ENCODE measurements at places on chromosomes 2 and 18.

GRCh38 chr2:26575836-26576564 lies 65.2 kb downstream of the CIB4 start:
- DNase-seq = no peak

DNA sequence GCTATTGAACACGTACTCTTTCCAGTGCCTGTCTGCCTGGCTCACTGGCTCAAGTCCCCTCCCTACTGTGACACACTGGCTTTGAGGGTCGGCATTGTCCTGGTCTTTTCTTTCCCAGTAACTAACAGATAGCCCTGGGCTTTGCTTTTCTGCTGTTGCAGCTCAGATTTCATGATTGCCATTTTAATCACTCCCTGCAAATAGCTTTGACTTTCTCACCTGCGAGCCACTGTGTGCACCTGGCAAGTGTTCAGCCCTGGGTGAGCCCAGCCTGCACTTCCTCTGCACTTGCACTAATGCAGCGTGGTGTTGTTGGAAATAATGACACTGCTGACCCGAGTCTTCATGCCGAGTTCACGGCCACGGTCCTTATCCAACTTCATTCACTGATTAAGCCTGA lies 52.9 kb downstream of the DCDC2C start:
- DNase-seq = no peak

- DNase-seq = no peak
Measured at GRCh38 chr2:219998714-219999227, 371.3 kb downstream of the SLC4A3 start.

GRCh38 chr18:3089579-3089978 lies 76.6 kb upstream of the LPIN2 start:
- no peak for DNase-seq

GRCh38 chr2:65638443-65638842 lies 206.0 kb upstream of the SPRED2 start:
- no peak for DNase-seq

GRCh38 chr2:59963157-59963556 lies 590.3 kb downstream of the BCL11A start:
- DNase-seq = no peak

GRCh38 chr2:207291625-207292252 lies 126.0 kb upstream of the KLF7 start:
- DNase-seq = no peak

DNA sequence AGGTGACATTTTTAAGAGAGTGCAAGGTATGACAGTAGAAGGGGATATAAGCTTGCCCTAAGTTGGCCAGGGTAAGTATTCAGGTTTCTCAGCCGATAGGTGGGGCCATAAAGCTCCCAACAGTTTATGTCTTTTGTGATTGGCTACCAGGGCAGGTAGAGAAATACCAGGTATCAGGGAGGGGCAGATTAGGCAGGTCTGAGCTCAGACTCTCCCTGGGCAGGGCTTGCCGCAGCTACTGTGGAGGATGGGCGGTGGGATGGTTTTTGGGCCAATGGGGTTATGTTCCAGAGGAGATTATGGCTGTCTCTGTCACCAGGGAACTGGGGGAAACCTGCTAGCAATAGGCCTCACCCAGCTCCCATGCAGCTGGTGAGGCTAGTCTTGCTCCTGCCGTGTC lies 211.6 kb downstream of the PTH2R start:
- no peak for DNase-seq

DNA sequence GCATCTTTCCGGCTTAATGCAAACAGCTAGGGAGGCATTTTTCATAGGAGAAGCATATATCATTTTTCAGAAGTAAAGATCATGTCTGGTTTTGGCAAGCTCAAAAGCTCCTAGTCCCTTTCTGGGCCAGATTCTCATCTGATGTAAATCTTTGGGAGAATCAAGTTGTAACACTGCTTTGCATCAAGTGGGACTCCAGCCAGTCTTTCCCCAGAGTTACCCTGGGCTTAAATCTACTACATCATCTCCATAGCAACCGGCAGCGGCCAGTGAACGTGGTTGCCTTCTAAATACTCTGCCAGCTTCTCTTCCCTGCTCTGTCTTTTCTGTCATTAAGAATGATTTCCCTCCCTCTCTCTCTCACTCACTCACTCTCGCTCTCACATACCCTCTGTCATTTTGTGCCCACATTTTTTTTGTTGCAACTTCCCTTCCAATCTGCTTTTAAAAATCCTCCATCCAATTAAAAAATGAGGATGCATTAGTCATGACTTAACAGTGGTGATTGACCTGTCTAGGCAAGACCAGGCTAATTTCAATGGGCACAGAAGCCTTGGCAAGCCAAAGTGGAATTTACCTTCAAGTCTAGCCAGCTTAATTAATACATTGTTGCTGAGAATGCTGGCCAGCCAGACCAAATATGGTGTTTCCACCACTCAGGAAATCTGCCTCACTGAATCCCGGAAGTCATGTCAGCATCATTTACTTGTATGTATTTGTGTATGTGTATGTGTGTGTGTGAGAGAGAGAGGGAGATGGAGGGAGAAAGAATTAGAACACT lies 93.0 kb downstream of the NRP2 start:
- no peak for DNase-seq

DNA sequence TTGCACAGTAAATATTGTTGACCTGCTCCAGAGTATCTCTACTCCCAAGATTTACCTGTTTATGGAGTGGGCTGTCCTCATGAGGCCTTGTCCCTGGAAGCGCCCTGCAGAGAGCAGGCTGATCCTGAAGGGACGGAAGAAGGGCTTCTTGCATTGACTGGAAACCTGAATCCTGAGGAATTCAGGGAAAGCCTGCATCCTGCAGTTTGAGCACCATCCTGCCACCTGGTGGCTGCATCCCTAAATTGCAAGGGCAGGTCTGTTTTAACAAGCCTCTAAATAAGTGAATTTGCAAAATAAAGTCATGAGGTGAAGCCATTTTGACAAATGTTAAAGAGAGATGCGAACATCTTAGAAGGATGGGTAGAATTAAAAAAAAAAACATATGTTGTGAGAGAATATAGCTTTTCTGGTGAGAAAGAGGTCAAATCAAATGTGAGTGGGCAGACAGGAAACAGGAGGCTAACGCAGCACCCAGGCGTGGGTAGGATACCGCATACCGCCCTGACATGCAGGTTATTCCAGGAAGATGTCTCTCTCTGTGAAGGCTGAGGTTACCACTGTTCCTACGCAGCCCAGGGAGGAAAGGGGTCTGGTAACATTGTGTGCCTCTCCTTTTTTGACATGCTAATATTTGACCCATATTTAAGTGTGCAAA lies 754.9 kb downstream of the RNF144A start:
- peak; percentile 85 for DNase-seq

DNA sequence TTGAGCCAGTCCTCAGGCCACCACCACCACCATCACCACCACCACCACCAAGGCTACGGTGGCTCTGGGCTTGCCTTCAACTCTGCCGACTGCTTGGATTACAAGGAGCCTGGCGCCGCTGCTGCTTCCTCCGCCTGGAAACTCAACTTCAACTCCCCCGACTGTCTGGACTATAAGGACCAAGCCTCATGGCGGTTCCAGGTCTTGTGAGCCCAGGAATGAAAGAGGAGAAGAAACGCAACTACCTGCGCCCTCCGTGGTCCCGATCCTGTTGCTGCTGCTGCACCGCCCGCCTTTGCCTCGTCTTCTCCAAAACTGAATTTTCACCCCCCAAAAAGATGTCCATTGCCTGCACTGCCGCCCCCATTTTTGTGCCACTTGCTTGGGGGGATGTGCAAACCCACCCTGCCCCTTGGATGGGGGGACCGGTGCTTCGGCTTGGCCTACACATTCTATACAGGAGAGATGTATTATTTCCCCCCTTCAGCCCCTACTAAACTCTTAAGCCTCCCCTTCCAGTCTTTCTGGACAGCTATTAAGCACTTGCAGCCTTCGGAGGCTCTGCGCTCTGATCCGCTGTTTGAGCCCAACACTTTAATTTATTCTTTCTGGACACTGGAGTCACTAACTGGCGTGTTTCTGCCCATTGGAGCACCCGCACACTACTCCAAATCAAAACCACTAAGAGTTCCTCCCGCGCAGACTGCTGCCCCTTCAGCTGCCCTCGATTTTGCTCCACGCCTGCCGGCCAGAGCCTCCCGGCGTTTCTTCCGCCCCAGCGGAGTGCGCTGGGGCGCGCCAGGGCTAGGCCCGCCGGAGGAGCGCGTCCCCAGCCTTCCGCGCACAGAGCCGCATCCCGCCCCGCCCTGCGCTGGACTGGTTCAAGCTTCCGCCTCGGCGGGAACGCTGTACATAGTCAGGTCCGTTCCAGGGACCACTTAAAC lies 5.7 kb downstream of the OTX1 start:
- DNase-seq = peak; percentile 48

DNA sequence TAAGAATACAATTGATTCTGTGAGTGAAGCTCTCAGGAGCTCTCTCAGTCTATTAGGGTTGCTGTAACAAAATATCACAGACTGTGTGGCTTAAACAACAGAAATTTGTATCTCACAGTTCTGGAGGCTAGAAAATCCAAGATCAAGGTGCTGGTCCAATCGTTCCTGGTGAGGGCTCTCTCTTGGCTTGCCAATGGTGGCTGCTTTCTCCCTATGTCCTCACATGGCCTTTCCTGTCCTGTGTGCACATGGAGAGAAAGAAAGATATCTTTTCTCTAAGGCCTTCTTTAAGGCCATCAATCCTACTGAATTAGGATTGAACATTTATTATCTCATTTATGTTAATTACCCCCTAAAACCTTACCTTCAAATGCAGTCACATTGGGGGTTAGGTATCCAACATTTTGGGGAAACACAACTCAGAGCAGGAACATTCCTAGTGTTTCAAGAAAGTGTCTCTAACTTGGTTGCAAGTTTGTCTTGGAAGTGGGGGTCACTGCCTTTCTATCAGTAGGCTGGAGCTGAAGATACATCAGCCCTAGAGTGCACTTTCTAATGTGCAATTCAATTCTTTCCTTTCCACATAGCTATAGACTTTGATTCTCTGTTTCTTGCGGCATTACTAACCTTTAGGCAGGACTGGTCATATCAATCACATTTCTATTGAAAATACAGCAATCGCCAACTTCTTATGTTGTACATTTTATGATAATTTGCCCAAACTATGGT lies 24.8 kb downstream of the TFPI start:
- no peak for DNase-seq

GRCh38 chr2:40062381-40062780 lies 283.3 kb upstream of the THUMPD2 start:
- no peak for DNase-seq

DNA sequence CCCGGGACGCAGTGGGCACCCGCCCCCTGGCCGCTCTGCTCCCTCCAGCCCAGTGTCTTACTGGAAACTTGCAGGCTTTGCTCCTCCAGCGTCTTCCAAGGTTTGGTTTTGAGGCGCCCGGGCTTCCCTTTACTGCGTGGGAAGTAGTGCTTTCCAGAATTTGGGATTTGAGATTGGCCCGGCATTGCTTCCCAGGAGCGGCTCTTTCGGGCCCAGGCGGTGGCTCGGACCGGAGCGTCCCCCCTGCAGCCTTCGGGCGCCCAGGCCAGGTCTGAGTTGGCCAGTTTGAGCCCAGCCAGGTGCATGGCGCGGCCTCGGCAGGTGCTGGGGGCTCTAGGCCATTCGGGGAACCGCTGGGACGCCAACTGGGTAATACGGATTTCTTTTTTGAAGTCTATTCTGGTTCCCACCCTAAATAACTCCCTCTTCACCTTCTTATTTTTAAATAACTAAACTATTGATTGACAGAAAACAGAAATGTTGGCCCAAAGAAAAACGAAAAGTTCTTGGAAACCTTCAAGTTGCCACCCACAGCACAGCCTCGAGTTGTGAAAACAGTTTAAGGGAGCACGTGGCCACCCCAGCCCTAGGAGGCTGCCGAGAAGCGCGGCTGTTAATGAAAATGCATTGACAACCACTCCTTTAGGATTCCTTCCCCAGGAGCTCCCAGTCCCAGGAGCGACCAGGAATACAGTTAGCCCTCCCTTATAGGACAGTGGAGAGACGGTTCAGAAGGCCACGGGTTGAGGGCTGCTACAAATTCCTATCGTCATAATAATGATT lies 766 bp downstream of the SNTG2 start:
- DNase-seq = no peak

DNA sequence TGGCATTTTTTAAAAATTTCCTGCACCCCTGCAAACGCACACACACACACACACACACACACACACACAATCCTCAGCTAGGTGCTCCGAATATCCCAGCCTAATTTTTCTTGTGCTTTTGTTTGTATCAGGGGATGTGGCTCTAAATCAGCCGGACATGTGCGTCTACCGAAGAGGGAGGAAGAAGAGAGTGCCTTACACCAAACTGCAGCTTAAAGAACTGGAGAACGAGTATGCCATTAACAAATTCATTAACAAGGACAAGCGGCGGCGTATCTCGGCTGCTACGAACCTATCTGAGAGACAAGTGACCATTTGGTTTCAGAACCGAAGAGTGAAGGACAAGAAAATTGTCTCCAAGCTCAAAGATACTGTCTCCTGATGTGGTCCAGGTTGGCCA lies 1.8 kb downstream of the HOXD13 start:
- DNase-seq = no peak

GRCh38 chr18:32998921-32999320 lies 226.1 kb upstream of the KLHL14 start:
- no peak for DNase-seq

GRCh38 chr2:128666596-128666995 lies 347.9 kb upstream of the HS6ST1 start:
- no peak for DNase-seq

DNA sequence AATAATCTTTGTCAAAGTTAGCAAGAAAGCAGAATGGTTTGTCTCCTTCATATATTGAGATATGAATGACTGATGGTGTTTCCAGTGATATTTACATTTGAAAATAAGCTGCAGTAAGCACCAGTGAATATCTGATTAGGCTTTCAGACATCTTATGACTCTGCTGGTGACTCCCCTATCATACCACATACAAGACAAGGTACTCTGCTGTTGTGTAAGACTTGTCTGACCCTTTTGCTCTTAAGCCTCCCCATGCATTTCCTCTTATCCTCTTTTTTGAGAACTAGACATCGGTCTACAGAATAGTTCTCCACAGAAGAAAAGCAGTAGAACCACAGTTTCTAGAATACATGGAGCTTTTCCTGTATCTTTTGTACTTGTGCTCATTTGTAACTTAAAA lies 9.3 kb downstream of the POLI start:
- DNase-seq = no peak

- no peak for DNase-seq
Measured at GRCh38 chr2:40360652-40361051, 91.2 kb downstream of the SLC8A1 start.

DNA sequence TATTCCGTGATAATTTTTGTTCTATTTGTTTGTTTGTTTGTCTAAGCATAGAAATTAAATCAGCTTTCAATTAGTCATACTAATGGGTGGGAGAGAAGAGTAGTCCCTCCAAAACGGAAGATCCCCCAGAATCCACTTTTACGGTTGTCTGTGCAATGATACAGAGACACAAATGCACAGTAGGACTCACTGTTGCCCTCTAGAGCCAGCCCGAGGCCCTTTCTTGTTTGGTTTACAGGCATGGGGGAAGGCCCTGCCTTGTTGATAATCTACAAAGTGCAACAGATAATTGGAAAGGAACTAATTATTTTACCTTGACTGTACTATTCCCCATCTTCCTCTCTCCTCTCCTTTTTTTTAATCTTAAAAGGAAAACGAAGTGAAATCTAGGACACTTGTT lies 121.1 kb downstream of the ACOXL start:
- DNase-seq = peak; percentile 83

- DNase-seq = peak; percentile 61
Measured at GRCh38 chr2:222903234-222904220, 42.7 kb downstream of the ACSL3 start.

- DNase-seq = no peak
Measured at GRCh38 chr18:7158216-7158615, 40.6 kb upstream of the LAMA1 start.
